Astrocyte of the hippocampus (primary cell): ENCODE measurements at places on chromosomes 7 and 10.

DNA sequence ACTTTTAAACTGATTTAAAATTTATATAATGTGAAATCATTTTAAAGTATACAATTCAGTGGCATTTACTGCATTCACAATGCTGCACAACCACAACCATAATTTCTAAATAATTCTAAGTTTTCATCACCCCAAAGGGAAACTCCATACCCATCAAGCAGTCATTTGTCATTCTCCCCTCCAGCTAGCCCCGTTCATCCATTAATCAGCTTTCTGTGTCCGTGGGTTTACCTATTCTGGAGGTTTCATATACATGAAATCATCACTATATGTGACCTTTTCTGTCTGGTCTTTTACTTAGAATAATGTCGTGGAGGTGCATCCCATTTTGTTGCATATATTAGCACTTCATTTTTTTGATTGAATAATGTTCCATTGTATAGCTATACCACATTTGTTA lies 214.1 kb downstream of the ADK start:
- DNase-seq = no peak

GRCh38 chr10:34320265-34320664 lies 494.8 kb downstream of the PARD3 start:
- DNase-seq = peak; percentile 4

- DNase-seq = no peak
Measured at GRCh38 chr10:132195366-132196075, 8.8 kb downstream of the DPYSL4 start.

DNA sequence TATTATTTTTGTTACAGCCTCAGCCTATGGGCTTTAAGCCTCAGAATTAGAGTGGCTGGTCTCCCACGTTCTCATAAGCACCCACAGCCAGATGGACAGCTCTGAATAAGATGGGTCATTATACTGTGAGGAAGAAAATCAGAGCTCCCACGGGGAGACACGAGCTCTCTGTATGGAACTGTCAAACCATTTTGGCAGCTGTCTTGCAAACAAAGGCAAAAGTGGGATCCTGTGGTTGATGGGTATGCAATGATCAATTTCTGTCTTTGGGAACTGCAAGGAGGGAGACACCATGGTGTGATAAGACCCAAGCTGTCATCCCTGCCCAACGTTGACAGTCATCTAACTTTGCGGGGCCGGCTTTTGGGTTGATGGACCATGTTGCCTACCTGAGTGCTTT lies 614.3 kb downstream of the TYW1 start:
- no peak for DNase-seq

GRCh38 chr7:27526611-27527347 lies 135.9 kb downstream of the HIBADH start:
- no peak for DNase-seq

GRCh38 chr7:2614631-2615330 lies 17.0 kb upstream of the TTYH3 start:
- DNase-seq = no peak

- no peak for DNase-seq
Measured at GRCh38 chr7:44323381-44324203, 1.8 kb downstream of the CAMK2B start.

- peak; percentile 35 for DNase-seq
Measured at GRCh38 chr7:112990624-112991023, 96.0 kb downstream of the GPR85 start.

DNA sequence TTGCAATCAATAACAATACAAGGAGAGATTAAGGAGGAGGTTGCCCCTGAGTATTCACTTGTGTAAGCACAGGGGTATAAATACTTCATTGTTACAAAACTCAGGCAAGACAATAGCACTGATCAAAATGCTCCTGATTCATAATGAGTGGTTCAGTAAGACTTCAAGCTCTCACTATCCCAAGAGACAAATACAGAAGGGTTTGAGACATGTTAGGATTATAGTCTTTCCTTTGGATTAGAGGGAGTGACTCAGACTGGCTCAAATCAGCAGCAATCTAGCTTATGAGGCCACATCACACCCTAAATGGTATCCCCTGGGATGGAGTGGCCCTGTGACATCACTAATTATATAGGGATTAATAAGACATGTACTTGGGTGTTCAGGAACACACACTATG lies 167.2 kb upstream of the HGF start:
- DNase-seq = no peak

- peak; percentile 89 for DNase-seq
Measured at GRCh38 chr10:102230264-102230860, 4.3 kb downstream of the ELOVL3 start.

- DNase-seq = peak; percentile 37
Measured at GRCh38 chr10:69576334-69577011, 3.3 kb upstream of the NEUROG3 start.
